ENCODE measurements at places on chromosomes 4 and X.

DNA sequence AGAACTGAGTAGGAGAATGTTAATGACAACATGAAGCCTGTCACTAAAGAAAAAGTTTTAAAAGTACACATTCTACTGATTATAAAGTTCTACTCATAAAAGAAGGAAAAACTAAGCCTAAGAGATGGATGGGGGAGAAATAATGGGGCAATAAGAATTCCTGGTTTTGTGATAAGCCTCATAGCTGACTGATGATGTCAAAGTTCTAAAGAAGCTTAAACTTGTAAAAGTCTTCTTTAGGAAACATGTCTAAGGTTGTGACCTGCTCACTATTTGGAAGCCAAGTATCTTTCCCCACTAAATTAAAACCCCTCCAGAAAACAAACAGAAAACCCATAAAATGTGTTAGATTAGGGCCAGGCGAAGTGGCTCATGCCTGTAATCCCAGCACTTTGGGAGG lies 232.9 kb upstream of the GIMD1 start:
- DNase-seq = no peak

DNA sequence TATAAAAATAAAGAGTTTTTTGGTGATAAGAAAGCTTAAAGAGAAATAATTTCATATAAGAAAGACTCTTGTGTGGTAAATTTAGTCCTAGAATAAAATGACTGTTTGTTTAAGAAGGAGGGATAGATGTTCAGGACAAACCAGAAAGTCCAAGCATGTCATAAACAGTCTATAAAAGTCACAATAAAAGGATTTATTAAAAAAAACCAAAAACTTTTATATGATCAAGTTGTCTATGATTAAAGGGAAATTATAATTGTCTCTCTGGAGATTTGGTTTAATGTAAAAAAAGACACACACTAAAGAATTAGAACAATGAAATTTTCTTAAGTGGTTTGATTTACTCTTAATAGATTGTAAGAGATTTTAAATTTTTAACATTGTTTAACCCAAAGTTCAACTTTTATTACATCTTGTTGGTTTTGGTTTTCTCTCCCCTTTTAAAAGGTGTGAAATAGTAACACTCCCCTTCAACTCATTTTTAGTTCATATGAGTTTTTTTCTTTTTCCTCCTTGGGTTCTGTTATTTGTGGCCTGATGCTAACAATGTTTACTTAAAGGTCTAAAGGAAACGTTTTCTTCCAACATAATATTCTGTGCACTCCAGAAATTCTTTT lies 89.7 kb downstream of the PDHA2 start:
- no peak for DNase-seq

DNA sequence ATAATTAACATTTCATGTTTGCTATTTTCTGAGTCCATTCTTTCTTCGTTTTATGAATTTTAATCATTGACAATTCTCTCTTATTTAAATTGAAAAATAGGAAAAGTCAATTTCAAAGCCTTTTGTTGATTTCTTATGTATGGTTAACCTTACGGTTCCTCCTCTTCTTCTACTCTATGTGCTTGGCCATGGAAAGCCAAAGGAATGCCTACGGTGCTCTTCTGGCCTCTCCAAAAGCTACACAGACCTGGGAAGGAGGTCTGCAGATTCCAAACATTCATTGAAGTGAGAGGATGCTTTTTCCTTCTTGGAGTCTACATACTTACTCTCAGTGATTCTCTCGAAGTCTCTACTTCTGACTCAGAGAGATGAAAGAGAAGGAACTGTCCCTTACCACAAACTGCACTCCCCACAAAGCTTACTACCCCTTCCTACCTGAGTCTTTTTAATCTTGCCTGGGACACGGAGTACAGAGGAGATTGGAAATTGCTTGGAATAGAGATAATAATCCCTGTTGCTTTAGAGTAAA lies 863.1 kb upstream of the FTHL17 start:
- DNase-seq = no peak

DNA sequence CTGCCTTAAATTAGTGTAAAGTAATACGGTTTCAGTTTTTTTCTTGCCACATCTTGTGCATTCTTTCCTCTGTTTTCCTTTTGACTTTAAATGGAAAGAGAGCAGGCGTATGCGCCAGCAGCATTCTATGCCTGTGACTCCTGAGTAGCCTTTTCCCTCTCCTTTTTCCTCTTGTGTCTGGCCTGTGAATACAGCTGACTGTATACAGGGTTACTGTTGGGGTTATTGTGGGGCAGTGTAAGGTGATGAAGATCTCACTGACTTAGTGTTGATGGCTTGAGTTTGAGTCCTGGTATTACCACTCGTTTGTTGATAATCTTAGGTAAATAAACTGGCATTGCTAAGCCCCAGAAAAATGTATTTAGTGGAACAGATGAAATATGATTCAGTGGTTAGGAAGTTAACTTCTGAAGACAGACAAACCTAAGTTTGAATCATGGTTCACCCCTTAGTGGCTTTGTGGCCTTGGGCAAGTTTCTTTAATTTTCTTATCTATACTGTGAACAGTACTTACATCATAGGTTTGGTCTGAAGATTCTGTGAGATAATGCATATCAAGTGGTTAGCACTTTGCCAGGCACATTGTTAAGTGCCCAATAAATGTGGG lies 105.1 kb downstream of the FNIP2 start:
- no peak for DNase-seq

DNA sequence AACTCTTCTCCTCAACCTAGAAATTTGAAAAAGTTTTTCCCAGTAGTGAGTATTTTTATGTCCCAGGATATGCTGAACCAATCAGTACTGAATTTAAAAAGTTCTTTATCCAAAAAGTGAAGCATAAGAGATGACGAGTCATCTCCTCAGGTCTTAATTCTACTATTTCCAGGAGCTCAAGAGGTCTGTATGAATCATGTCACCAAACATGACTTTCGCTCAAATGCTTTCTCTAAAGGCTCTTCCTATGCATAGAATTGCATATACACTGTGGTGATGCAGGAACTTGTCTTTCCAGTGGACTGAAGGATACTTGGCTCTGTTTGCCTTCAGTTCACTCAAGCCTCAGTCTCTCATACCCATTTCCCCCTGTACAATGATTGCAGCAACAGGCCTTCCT lies 36.1 kb downstream of the ZNF41 start:
- DNase-seq = no peak

- no peak for DNase-seq
These were observed 135.8 kb downstream of the IL15 start for GRCh38 chr4:141771889-141772830.

GRCh38 chr4:152672206-152673092 lies 7.3 kb downstream of the TMEM154 start:
- DNase-seq = no peak

GRCh38 chrX:22173966-22174365 lies 98.7 kb upstream of the CBLL2 start:
- DNase-seq = no peak

DNA sequence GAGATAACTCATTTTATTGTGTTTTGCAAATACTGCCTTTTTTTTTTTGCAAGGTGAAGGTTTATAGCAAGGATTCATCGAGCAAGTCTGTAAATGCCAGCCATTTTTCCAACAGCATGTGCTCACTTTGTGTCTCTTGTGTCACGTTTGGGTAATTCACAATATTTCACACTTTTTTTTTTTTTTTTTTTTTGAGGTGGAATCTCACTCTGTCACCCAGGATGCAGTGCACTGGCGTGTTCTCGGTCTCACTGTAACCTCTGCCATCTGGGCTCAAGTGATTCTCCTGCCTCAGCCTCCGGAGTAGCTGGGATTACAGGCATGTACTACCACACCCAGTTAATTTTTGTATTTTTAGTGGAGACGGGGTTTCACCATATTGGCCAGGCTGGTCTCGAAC lies 1.9 kb downstream of the RNF4 start:
- DNase-seq = no peak

DNA sequence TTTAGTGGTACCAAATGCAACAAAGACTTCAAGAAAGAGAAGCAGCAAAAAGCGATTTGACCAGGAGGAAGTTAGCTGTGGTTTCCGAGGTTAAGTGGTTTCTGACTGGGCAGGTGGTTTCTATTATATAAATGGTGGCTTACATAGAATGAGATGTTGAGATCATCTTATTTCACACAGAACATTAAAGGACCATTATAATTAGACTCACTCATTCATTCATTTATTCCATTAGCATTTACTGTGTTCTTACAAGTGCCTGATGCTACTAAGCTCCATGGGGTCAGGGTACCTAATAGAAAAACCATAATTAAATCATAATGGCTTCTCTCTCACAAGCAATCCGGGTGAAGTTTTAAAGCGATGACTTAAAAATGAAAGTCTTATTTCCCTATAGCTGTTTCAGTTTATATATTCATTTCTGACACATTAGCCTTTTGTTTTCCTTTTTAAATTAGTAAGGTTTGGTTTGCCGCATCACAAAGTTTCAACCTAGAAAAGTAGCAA lies 10.6 kb downstream of the TSPAN6 start:
- DNase-seq = no peak

DNA sequence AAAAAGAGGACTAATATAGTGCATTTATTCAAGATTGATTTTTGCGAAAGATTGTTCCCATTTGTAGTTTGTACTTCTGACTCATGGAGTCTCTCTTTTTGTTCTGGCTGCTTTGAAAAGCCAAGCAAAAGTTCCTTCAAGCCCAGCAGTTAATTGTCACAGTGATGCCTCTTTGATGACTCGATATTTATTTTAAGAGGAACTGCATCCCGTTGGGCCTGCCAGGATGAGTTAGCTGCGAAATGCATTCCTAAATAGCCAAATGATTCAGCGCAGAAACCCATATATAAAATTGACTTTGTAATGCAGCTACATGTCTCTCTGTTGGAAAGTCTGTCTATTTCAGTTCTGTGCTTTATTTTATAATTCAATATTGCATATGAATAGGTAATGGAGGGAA lies 295.1 kb downstream of the GBA3 start:
- no peak for DNase-seq

GRCh38 chrX:54246866-54247265 lies 63.8 kb upstream of the FAM120C start:
- DNase-seq = no peak

DNA sequence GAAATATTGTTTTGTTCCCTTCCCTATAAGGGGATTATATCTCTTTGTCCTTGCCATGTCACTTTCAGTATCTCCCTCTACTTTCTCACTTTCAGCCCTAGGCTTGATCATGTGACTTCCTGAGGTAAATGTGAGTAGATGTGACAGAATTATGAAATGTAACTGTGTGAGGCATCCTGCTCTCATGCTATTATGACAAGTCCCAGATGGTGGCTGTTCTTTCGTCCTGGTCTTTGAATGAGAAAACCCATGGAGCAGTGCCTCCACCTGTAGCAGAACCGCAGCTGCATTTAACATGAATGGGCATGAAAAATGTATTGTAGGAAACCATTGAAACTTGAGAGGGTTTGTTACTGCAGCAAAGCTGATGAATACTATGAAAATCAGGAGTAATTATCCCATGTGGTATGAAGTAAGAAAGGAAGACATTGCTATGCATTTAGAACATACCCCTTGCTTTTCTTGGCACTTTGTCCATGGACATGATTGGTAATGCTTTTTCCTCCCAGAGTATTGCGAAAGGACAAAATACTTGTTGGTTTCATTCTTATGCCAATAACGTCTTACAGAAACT lies 202.2 kb upstream of the GPRIN3 start:
- DNase-seq = no peak

- no peak for DNase-seq
These were observed 178.0 kb downstream of the PALLD start for GRCh38 chr4:168674866-168675265.

- DNase-seq = no peak
These were observed 69.8 kb downstream of the GPAT3 start for GRCh38 chr4:83605744-83606172.

- no peak for DNase-seq
These were observed 232.5 kb upstream of the POF1B start for GRCh38 chrX:85611926-85612325.

DNA sequence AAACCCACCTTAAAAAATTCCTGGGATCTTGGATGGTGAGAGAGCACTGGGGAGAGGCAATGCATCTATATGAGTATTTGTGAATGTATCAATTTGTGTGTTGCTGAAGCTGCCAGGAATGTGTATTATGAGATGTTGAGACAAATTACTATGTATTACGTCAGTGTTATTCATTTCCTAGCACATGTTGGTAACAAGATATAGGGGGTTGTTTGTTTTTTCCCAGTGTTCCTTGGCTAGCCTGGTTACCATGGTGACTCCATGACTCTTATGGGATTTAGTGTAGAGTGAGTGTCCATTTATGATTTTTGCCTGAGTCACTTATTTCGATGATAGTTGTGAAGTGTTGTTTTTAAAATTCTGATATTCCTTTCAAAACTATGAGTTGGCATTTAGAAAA lies 65.6 kb downstream of the RAB40A start:
- DNase-seq = no peak

DNA sequence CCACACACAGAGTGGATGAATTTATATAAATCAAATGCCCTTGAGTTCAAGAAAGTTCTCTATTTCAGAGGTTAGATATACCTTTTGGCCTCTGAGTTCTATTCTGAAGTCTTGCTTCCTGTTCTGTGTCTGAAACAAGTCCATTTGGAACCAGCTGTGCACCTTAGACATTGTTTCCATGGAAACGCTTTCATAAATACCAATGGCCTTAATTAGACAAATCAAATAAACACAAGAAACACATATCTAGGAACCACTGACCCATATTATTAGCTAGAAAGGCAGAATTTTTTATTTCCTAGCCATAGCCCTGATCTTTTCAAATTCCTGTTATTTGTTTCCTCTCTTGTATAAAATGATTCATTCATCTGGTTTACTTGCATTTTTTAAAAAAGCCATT lies 8.4 kb upstream of the C4orf54 start:
- DNase-seq = no peak

- DNase-seq = peak; percentile 30
These were observed 17.4 kb downstream of the ATP5ME start for GRCh38 chr4:656436-657337.

GRCh38 chrX:117990438-117990837 lies 126.2 kb downstream of the KLHL13 start:
- no peak for DNase-seq

- no peak for DNase-seq
These were observed 22.0 kb upstream of the TMPRSS11B start for GRCh38 chr4:68267433-68267944.

DNA sequence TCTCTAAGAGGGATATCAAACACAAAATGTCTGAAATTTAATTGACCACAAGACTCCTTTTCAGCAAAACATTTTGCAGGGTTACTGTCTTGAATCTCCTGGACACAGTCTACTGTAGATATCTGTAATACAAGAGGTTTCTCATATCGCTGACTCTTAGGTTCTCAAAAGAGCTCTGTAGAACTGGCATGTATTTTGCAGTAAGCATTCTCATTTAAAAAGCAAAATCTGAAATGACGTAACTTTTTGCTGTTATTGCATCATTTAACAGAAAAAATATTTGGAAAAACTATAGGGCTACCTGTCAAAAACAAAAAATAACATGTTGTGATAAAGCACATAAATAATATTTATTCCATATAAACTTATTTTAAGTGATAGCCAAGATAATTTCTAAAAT lies 114.2 kb downstream of the CDS1 start:
- no peak for DNase-seq

DNA sequence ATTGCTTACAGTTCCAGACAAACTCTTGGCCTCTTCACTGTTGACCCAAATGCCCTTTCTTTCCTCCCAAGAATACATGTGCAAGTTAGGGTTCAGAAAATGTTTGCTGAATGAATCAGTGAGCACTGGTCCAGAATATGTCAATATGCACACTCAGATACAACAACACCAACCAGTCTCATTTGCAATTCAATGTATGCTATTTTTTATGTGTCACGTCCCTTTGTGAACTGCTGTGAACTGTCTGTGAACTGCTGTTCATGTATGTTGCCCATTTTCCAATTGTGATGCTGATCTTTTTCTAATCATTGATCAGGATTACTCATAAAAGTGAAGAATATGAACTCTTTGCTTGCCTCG lies 17.8 kb downstream of the GAB3 start:
- DNase-seq = no peak

- DNase-seq = no peak
These were observed 32.4 kb downstream of the SAT1 start for GRCh38 chrX:23815376-23815775.

All from left ventricle myocardium superior (tissue), 1 donor.